ENCODE measurements at places on chromosomes 12 and 14. TPM values are rescaled to one million over a fixed set of nuclear protein-coding genes. Genes with fewer than 3 reads are reported as not detected.

- DNase-seq = no peak
These were observed 120.9 kb upstream of the HIF1A start for GRCh38 chr14:61574514-61574807.

AEBP2 gene
- 13.4 TPM for total RNA-seq

DNA sequence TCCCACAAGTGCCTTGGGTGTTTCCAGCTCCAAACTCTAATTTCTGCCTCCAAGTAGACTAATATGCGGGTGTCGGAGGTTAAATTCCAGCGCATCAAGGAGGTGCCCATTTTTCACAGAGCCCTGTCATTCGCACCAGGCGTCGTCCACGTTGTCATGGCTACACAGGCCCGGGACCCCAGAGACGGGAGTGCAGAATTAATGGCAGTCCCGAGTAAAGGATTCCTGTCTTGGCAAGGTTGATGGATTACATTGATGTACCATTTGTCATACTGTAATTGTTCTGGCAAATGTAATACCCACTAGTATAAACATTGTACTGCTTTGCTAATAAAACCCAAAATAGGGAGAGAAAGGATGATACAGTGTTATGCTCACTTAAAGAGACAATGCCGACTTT is 222.9 kb upstream of the MYL2 start:
- no peak for DNase-seq

- DNase-seq = no peak
These were observed 107.1 kb downstream of the TMTC2 start for GRCh38 chr12:82793751-82794281.

- DNase-seq = no peak
These were observed 229.1 kb downstream of the MON2 start for GRCh38 chr12:62695696-62696095.

- no peak for DNase-seq
These were observed 218.3 kb downstream of the FOXN3 start for GRCh38 chr14:89198544-89199329.

RTRAF gene
- total RNA-seq = 124 TPM
